ENCODE measurements at places on chromosomes 16 and 17.

DNA sequence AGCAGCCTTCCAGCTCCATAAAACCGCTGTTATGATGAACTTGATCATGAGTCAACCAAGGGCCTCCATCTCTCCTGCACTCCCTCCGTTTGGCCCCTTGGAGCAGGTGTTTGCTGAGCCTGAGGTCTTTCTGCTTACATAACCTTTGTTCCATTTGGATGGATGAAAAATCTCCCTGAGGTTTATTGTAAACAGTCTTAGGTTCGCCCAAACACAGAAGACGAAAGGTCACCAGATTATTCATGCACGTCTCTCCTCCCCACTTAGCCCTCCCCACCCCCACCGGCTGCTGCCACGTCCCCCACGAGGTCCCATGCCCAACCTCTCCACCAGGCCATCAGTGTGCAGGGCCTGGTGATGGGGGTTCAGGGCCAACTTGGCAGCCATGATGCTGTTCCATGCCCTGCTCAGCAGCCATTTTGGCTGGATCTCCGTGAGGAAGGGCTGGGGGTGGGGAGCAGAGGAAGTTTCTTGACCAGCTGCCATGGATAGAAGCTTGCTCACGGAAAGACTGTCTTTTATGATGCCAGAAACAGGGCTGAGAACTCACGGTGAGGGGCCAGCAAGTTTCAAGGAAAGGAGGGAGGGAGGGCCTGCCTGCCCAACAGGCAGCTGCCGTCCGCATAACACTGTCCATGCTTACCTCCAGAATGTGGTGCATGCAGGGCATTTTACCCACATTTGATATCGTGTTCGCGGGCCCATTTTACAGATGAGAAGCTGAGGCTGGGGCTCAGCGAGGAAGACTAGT, 47.8 kb upstream of the FOXF1 start:
- no peak for DNase-seq

GRCh38 chr16:67805718-67806427, 487 bp downstream of the RANBP10 start:
- DNase-seq, result peak; percentile 2

- no peak for DNase-seq
Measured at GRCh38 chr17:80217703-80218362, 2.3 kb downstream of the SGSH start.

DNA sequence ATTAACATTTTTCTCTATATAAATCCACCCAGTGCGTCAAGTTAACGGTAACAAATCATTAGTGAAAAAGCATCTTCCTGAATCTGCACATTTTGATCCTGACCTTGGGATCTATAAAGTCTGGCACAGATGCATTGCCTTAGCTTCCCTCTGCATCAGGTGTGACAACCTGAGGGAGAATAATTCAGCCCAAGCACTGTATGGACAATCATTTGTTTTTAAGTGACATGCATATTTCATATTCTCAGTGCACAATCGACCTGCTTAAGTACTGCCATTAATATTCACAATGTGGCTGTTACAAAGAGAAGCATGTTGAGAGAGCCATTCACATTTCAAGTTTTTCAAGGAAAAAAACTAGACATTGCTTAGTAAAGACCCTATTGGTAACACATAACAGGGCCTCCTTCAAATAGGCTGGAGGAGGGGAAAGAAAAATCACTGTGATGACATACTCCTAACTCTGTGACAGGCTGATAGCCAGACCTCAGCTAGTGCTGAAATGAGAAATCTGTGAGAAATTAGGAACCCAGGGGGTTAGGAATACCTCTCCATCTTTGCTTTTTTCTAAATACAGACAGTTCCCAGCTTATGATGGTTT, 505.3 kb upstream of the CDH5 start:
- no peak for DNase-seq

GRCh38 chr17:42274812-42275526, 1.2 kb downstream of the STAT5B start:
- DNase-seq, result peak; percentile 15

GRCh38 chr16:82439678-82440293, 187.0 kb upstream of the CDH13 start:
- DNase-seq, result no peak

GRCh38 chr17:16106161-16106891, 106.7 kb downstream of the TTC19 start:
- peak; percentile 61 for DNase-seq

DNA sequence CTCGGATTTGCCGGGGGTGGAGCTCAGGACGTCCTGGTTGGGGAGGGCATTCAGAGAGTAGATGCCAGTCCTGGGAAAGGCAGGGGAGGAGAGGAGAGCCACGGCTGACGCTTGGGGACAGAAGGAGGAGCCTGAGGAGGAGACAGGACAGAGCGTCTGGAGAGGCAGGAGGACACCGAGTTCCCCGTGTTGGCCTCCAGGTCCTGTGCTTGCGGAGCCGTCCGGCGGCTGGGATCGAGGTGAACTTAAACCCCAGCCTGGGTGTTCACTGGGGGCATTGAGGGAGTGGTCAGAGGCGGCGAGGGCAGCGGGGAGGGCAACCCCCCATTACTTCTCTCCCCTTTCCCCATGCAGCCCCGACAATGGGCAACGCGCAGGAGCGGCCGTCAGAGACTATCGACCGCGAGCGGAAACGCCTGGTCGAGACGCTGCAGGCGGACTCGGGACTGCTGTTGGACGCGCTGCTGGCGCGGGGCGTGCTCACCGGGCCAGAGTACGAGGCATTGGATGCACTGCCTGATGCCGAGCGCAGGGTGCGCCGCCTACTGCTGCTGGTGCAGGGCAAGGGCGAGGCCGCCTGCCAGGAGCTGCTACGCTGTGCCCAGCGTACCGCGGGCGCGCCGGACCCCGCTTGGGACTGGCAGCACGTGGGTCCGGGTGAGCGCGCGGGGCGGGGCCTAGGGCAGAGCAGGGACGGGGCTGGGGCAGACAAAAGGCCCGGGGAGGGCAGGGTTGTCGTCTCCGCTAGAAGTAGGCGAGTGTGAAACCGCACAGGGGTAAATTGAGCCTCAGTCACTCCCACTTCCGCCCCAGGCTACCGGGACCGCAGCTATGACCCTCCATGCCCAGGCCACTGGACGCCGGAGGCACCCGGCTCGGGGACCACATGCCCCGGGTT, 3.7 kb downstream of the NOL3 start:
- peak; percentile 73 for DNase-seq

DNA sequence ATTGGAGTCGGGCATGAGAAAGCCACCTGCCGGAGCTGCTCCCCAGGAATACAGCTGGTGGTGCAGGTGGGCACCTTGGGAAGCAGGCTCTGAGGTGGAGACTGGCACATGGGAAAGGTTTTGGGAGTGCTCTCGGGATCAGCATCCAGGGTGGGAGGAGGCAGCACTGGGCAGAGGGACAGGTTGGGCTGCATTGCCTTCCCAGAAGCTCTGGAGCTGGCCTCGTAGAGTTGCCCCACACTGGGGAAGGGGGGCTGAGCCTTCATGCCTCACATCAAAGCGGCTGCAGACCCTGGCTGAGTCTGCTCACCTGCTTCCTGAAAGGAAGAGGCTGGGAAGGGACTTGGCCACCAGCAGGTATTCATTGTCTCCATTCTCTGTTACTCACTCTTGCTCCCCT, 13.5 kb upstream of the GPRC5B start:
- no peak for DNase-seq

DNA sequence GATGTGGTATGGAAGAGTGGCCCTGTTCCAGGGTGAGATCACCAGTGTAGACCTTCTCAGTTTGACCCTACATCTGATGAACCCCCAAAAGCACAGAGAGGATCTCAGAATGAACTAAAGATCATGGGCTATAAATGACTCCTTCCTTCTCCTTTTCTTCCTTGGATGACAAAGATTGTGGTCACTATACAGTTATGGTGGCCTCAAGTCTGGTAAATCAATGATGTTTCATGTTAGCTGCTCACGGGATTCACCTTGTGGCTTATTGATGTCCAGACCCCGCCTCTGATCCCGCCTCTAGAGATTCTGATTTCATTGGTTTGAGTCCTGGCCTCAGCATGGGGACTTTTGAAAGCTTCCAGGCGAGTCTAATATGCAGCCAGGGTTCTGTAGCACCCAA, 112.2 kb downstream of the PITPNC1 start:
- peak; percentile 65 for DNase-seq

- DNase-seq, result no peak
Measured at GRCh38 chr17:82031885-82032627, 578 bp downstream of the RAC3 start.

- no peak for DNase-seq
Measured at GRCh38 chr16:74232806-74233465, 63.7 kb upstream of the PSMD7 start.

DNA sequence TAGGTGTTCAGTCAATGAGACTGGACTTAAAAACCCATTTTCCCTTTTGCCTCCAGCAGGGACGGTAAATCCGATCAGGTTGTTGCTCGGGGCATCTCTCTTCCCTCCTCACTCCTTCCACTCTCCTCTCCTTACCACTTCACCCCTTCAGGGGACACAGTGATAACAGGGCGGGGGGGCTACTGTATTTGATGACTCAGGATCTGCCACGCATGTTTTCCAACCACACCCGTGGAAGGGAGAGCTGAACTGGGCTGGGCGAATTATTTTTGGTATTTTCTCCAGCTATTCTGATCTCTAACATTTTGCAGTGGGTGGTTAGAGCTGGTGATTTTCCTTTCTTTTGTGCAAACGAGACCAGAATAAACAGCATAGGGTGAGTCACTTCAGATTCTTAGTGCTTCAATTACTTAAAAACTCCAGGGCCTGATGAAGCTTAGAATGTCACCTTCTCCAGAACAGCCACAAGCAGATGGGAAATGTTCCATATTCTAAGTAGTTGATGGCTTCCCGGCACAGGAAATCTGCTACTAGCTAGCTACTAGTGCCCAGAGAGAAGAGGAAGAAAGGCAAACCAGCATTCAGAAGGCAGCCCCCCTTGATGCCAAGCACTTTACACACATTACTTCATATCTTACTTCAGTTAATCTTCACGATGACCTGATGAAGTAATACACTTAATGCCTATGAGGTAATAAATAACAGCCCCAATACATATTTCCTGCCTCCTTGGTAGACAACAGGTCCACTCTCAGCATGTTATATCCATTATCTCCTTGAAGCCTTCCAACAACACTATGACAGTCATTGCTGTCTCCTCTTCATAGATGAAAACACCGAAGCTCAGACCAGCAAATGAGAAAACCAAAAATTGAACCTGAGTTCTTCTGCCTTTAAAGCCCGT, 74.1 kb downstream of the ASIC2 start:
- no peak for DNase-seq

DNA sequence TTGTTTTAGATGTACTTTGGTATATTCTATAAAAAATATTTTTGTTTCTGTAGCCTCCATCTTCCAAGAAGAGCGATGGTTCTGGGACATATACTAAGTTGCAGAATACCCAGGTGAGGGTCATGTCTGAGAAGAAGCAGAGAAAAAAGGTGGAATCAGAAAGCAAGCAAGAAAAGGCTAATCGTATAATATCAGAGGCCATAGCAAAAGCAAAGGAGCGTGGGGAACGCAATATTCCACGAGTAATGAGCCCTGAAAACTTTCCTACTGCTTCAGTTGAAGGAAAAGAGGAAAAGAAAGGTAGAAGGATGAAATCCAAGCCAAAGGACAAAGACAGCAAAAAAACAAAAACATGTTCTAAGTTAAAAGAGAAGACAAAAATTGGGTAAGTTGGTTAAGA, 154.6 kb downstream of the CHD9 start:
- no peak for DNase-seq

DNA sequence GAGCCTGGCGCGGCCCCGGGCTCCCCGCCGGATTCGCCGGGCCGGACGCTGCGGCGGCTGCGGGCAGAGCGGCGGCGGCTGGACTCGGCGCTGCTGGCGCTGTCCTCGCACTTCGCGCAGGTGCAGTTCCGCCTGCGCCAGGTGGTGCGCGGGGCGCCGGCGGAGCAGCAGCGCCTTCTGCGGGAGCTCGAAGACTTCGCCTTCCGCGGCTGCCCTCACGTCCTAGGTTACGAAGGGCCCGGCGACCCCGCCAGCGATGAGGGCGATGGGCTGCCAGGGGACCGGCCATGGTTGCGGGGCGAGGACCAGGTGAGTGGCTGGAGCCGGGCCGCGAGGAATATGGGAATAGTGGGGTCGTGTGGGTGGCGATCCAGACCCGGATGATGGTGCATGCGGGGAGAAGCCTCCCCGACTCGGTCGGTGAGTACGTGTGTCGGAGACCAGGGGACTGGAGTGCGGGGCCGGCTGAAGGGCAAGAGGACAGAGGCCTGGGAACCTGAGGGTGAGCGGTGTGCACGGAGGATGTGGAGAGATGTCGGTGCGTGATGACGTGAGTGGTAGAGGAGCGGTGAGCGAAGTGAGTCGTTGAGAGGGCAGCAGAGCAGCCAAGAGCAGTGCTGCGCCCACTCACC, 517 bp downstream of the RUNDC1 start:
- DNase-seq, result peak; percentile 33

GRCh38 chr17:82489851-82490511, 29.6 kb upstream of the FOXK2 start:
- DNase-seq, result no peak

DNA sequence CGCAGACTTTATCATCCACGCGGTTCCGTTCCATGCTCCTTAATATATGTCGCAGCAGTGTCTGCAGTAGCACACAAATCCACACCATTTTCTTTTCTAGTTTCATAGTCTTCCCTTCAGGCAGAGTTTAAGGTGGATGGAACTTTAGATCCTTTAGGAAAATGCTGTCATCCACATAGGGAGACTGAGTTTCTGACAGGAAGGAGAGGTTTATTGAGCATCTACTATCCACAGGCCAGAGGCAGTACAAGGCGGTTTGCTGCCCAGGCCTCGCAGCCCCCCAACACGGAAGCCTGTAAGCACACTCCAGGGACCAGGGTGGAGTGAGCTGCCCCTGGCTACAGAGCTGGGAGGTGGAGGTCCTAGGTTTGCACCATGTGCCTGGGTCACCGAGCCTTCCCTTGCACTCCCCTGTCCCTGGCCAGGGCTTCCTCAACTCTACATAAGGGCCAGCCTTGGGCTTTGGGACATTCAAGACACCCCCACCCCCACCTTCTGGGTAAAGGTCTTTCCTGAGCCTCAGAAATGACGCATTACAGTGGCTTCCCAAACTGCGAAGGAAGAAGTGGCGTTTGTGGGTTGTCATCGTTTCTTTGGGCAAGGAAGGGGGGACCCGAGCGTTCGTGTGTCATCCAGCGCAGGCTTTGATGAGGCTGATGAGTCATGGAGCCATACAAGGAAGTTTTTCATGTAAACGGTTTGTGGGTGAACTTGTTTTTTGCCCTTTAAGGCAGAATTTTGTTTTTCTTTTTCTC, 146.5 kb upstream of the PLCG2 start:
- peak; percentile 95 for DNase-seq

- DNase-seq, result no peak
Measured at GRCh38 chr17:32627239-32627996, 140.6 kb downstream of the CDK5R1 start.

DNA sequence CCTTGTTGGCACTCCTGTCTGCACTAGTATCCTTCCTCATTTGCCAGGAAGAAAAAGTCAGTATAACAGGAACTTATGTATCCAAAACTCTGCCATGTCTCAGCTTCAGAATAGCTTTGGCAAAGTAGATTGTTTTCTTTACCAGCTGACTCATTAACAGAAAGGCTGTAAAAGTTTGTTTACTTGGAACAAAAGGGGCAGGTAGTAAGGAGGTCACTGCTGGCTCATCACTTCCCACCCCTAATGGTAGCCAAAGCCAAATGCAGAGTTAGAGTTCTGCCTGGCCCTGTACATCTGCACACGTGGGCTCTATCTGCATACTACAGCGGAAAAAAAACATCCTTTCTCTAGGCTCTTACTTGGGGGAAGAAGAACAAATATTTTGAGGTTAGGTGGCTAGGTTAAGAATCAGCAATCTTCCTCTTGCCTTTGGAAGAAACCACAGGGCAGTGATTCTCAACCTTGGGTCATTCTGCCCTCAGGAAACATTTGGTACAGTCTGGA, 90.9 kb upstream of the BCAR1 start:
- DNase-seq, result peak; percentile 22

GRCh38 chr17:81066072-81066471, 31.1 kb downstream of the BAIAP2 start:
- no peak for DNase-seq
